T-cell (primary cell): ENCODE measurements at places on chromosomes 1 and 21. TPM values are rescaled to one million over a fixed set of nuclear protein-coding genes. Genes with fewer than 3 reads are reported as not detected.

ADGRL4 gene
- 0.16 TPM for total RNA-seq

NTRK1 gene
- total RNA-seq: 0.64 TPM

TMEM82 gene
- total RNA-seq: not detected

ANGPTL3 gene
- total RNA-seq: not detected

SPRR3 gene
- not detected for total RNA-seq

MARCKSL1 gene
- total RNA-seq: 28.1 TPM

BEST4 gene
- total RNA-seq: 0.75 TPM

PIK3C2B gene
- total RNA-seq: 33.4 TPM

NTMT2 gene
- not detected for total RNA-seq

EXO1 gene
- 1.4 TPM for total RNA-seq

SPATA17 gene
- total RNA-seq: not detected

TAS1R1 gene
- total RNA-seq: not detected

ADCY10 gene
- total RNA-seq: 0.49 TPM

SLC25A34 gene
- total RNA-seq: 4.1 TPM

PLA2G2C gene
- total RNA-seq: not detected

HOOK1 gene
- 19.0 TPM for total RNA-seq

DNA sequence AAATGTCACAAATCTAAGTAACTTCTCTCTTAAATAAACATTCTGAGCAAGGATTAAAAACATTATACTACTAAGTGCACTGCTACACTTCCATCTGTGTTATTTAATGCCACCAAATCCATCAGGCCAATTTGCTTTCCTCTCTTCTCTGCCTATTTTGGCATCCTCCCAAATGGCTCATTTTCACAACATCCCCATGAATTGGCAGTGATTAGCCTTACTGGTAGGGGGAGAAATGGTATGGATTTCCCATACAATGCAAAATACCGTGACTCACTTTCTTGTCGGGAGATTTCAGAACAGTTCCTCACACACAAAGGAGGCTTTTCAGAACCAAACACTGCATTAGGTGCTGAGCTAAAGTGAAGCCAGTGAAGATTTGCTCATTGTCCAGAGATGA lies 195.7 kb downstream of the MIS18A start:
- H3K27me3 ChIP-seq: no peaks in the 10 kb centered on the region
- no peaks in the 10 kb centered on the region for H3K36me3 ChIP-seq
- H3K27ac ChIP-seq: no peak overlapping the region
- no peak for DNase-seq
- H3K4me1 ChIP-seq: no peaks in the 10 kb centered on the region
- no peak overlapping the region for H3K4me3 ChIP-seq

GRCh38 chr1:61174060-61174795 lies 91.9 kb downstream of the NFIA start:
- H3K4me3 ChIP-seq: no peak overlapping the region
- H3K27ac ChIP-seq: no peak overlapping the region
- H3K4me1 ChIP-seq: no peaks in the 10 kb centered on the region
- H3K36me3 ChIP-seq: no peaks in the 10 kb centered on the region
- DNase-seq: no peak

DNA sequence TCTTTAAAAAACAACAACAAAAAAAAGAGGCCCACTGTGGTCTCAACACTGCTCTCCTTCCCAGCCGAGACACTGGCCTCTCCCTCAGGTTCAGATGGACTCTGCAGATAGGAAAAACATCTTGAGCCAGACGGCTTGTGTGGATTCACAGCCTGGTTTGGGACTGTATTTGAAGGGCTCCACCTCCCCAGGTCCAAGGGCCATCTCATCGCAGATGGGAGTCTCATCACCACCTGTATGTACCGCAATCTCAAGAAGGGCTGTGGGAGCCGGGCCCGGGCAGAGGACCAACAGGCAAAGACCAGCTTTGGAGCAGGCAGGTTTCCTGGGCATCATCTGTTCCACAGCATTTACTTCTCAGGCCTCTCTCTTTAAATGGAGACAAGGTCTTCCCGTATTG lies 10.3 kb downstream of the ZBTB48 start:
- H3K4me1 ChIP-seq: peaks cover 50% of the 10 kb centered on the region
- DNase-seq: no peak
- no peak overlapping the region for H3K27ac ChIP-seq
- H3K4me3 ChIP-seq: no peak overlapping the region
- no peaks in the 10 kb centered on the region for H3K27me3 ChIP-seq

- peaks cover 35% of the 10 kb centered on the region for H3K4me1 ChIP-seq
- H3K36me3 ChIP-seq: no peaks in the 10 kb centered on the region
- peak overlapping the region; percentile 54 for H3K27ac ChIP-seq
- peak; percentile 22 for DNase-seq
- no peaks in the 10 kb centered on the region for H3K27me3 ChIP-seq
Observed at GRCh38 chr1:15684468-15685291, 560 bp downstream of the PLEKHM2 start.

DNA sequence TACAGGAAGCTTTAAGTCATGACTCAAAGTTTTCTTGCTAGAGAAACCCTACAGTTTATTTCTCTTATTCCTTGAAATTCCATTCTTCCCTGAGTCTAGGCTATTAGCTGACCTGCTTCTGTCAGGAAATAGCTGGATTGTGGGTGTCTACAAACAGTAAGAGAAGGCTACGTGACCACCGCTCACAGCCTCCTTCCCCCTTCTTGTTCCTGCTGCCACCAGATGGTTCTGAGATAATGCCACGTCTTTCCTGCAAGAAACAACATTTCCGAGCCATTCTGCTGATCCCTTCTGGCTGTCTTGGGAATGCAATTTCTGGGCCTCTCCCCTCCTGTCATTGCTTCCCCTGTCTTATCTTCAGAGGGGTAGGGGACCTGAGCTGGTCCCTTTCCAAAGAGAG lies 128.9 kb upstream of the SGIP1 start:
- H3K27ac ChIP-seq: no peak overlapping the region
- no peaks in the 10 kb centered on the region for H3K4me1 ChIP-seq
- DNase-seq: no peak
- no peaks in the 10 kb centered on the region for H3K27me3 ChIP-seq

DNA sequence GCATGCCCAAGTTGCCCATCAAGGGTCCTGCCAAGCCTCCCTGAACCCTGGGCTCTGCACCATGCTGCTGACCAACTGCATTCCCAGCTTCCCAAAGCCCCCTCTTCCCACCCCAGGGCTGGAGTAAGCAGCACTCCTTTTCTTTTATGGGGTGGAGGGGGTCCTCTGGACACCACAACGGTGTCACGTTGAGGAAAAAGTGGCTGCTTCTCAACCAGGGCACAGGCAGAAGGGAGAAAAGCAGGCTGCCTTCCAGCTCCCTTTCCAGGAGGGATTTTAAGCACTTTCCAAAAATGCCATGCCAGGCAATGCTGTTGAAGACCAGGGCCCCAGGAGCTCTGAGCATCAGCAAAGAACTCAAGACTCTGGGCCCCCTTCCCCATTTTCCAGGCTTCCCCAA lies 691 bp downstream of the RIMS3 start:
- H3K4me3 ChIP-seq: no peak overlapping the region
- H3K27ac ChIP-seq: no peak overlapping the region
- peaks cover 2% of the 10 kb centered on the region for H3K27me3 ChIP-seq
- peaks cover 4% of the 10 kb centered on the region for H3K4me1 ChIP-seq
- no peak for DNase-seq
- no peaks in the 10 kb centered on the region for H3K36me3 ChIP-seq

DNA sequence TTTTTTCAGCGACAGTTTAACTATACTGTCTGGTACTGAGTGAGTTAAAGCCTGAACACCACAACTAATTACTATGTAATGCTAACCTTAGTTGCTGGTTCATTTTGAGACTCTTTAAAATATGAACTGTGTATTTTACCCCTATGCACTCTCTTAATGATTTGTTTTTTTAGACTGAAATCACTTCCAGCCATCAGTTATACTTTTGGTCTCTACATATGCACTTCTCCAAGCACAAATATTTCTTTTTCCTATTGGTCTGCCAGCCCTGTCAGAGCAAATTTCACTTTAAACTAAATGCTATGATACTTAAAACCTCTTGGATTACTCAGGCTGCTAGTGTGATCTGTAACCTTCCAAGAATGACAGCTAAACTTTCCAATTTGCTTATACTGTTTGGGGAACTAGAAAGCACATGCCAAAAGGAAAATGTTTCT lies 38.1 kb upstream of the SCYL3 start:
- H3K27me3 ChIP-seq: no peaks in the 10 kb centered on the region
- no peaks in the 10 kb centered on the region for H3K4me1 ChIP-seq
- no peak overlapping the region for H3K27ac ChIP-seq
- no peaks in the 10 kb centered on the region for H3K36me3 ChIP-seq

DNA sequence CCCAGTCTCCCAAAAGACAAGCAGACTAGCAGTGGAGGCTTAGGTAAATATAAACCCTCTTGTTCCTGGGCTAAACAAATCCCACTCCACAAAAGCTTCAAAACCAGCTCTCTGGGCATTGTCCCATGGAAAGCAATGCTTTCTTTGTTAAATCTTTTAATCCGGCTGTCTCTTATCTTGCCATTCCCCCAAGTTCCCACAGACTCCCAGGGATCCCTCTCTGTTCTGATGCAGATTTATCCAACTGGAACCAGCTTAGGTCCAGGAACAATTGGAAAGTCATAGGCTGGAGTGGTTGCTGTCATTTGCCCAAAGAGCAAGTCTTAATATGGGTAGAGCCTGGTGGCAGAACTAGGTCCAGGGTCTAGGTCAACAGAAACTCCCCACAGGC lies 110.1 kb upstream of the ATP1A1 start:
- DNase-seq: no peak
- H3K36me3 ChIP-seq: no peaks in the 10 kb centered on the region
- H3K4me3 ChIP-seq: no peak overlapping the region
- H3K27ac ChIP-seq: no peak overlapping the region
- no peaks in the 10 kb centered on the region for H3K4me1 ChIP-seq
- no peaks in the 10 kb centered on the region for H3K27me3 ChIP-seq

GRCh38 chr1:14634486-14634885 lies 36.0 kb downstream of the KAZN start:
- H3K27me3 ChIP-seq: no peaks in the 10 kb centered on the region
- no peaks in the 10 kb centered on the region for H3K36me3 ChIP-seq
- no peak overlapping the region for H3K4me3 ChIP-seq
- DNase-seq: no peak
- H3K4me1 ChIP-seq: no peaks in the 10 kb centered on the region

DNA sequence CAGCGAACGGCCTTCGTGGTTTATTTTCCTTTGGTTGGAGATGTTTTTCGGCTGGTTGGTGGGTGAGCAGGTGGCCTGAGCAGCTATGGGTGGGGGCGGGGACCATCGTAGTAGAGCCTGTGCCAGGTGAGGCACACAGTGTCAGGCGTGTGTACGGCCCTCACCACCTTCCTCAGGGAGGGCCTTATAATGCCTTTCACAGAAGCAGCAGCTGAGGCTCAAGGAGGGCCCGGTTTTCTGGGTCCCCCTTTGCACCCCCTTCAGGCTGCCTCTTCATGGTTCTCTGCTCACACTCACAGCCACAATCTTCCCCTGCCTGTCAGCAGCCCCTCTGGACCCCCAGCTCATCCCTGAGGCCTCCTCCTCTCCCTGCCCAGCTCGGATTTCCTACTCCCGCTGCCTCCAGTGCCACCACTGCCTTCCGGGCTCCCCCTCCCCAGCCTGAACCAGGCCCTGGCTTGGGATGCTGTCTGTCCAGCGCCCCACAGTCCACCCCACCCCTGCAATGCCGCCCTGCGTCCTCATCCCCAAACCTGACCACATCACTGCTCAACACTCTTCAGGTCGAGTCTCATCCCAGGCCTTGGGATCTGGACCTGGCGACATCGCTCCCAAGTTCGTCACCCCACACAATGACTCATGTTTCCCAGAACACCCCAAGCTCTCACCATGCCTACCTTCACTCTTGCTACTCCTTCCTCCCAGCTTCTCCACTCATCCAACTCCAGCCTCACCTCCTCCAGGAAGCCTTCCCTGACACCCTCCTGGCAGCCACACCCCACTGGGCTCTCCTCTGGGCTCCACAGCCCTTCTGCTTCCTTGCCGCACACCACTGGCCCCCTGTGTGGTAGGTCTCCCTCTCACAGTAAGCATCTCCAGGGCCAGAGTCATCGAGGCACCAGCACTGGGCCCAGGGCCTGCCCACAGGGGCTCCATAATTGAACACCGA lies 53.9 kb downstream of the DMRTB1 start:
- no peak for DNase-seq
- no peaks in the 10 kb centered on the region for H3K4me1 ChIP-seq
- H3K27ac ChIP-seq: no peak overlapping the region
- peaks cover 16% of the 10 kb centered on the region for H3K27me3 ChIP-seq
- no peak overlapping the region for H3K4me3 ChIP-seq
